ENCODE measurements at places on chromosomes 13 and 19. TPM values are rescaled to one million over a fixed set of nuclear protein-coding genes. Genes with fewer than 3 reads are reported as not detected.

GRCh38 chr13:46753137-46753536 is 43.8 kb downstream of the ESD start:
- no peak for DNase-seq

- DNase-seq, result no peak
Measured at GRCh38 chr19:33117501-33117900, 14.4 kb upstream of the WDR88 start.

GRCh38 chr13:95367309-95367843 is 66.1 kb upstream of the ABCC4 start:
- no peak for DNase-seq

DNA sequence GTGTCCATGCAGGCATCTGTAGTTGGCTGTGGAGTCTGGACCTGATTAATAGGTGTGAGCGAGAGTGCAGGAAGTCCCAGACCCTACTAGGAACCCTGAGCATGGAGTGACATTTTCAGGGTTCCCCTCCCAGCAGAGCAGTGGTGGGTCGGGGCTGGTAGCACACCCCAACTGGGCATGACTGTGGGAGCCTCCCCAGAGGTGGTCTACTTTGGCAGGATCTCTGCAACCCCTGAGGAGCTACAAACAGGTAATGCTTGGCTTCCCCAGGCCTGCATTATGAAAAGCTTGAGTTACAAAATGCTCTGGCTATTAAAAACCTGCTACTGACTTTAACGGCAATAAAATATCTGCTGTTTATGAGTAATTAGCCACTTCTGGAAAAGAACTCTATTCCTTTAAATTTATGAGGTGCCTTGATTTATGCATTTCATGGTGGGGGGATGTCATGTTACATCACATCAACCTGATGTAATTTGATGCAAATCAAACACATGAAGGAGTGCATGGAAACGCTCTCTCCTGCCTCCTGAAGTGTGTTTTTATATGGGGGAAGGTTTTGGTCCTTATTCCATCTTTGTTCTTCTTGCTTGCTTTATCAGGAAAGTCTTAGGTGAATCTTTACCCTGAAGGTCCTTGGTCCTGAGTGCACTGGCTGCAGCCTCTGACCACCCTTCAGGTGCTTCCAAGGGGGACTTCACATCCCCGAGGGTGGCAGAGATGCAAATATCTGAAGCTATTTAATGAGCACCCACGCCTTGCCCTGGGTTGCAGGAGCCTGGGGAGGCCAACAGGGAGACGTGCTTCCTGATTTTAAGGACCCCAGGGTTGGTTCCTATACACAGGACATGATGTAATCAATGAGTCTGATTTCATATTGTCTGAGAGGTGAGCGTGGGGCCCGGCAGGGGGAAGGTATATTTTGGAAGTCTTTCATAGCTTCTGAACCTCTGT is 54.0 kb downstream of the ZNF536 start:
- DNase-seq, result no peak

DNA sequence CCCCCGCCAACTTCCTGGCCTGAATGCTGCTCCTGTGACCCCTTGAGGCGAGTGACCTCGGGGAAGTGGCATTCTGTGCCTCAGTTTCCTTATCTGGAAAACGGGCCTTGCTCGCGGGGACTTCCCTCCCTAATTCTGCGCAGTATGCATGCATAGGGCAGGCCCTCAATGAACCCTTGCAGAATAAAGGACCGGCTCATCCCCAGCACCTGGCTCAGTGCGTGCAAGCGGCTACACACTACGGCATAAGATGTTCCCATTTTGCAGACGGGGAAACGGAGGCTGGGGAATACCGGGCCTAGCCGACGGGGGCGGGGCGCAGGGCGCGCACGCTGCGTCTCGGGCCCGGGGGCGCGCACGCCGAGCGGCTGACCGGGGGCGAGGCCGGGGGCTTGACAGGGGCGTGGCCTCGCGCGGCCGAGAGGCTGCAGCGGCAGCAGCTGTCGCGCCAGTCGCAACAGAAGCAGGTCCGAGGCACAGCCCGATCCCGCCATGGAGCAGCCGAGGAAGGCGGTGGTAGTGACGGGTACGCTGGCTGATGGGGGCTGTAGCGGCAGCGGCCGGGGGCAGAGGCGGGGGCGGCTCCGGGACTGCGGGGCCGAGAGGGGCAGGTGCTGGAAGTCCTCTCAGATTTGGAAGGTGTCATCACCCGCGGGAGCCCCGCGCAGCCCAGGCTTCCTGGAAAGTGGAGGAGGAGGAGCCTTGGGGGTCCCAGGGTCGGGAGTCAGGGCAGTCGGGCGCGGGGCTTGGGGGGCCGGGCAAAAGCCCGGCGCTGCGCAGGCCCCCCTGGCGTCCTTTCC is at the start of gene PGPEP1:
Gene PGPEP1, plus strand, starts transcription at position 409 of the 800 bp plus-strand sequence. Its CDS starts 84 bp downstream, at position 493.
- DNase-seq, result peak; percentile 90

GRCh38 chr19:18456974-18457373 is 19.0 kb upstream of the ISYNA1 start:
- peak; percentile 80 for DNase-seq

DNA sequence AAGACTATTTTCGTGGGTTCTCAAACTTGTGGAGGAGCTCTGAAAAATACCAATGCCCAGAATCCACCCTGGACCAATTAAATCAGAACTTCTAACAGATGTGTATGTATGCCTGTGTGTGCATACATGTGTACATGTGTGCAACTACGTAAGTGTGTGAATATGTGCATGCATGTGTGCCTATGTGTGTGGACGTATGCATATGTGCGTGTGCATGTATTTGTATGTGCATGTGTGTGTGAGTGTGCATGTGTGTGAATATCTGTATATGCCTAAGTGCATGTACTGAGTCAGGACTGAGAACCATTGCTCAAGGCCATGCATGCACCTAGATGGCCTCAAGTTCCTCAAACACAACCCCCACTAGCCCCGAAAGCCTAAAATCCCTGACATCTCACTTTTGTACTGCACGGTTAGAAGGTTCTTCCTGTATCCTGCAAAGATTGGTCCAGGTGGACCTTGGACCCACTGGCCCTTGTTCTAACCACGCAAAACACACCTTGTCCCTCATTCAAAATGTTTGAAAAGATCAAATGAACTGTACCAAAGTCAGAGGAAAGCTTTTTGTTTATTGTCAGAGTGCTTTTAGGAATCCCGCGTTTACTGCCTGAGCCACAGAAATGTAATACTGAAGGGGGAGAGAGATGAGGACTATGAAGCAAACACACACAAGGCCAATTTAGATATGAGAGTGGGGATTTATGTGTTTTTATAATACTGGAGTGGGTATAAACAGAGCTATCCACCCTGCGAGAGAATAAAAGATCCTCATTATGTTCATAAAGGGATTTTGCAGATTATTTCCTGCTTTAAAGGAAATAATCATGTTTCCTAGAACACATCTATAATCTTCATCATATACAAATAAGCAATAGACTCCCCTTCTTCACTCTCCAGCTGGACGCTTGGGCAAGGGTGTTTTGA is 39.1 kb downstream of the LATS2 start:
- DNase-seq, result no peak

DNA sequence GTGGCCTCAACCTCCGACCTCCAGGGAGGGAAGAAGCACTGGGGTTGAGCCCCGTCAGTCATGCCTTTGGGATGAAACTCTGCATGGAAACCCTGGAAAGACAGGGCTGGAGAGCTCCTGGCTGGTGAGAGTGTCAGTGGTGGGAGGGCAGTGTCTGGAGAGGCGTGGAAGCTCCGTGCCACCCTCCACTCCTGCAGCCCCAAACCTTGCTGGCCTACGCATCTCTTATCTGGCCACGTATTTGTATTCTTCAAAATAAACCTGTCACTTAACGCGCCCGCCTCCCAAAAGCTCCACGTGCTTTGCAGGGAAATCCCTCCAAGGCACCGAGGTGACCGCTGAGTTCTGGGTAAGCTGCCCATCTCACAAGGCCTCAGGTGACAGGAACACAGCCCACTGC is 84.3 kb downstream of the TEX29 start:
- DNase-seq, result no peak

DNA sequence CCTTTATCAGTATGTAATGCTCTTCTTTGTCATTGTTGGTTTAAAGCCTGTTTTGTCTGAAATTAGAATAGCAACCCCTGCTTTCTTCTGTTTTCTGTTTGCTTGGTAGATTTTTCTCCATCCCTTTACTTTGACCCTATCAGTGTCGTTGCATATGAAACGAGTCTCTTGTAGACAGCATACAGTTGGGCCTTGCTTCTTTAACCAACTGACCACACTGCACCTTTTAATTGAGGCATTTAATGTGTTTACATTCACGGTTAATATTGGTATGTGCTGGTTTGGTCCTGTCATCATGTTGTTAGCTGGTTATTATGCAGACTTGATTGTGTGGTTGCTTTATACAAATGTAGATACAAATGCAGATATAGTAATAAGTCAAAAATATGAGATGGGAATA is 71.1 kb downstream of the PDS5B start:
- no peak for DNase-seq

Gene PTH2
- not detected for total RNA-seq

Gene UGGT2
- total RNA-seq, result 94.6 TPM

Gene SGCG
- not detected for total RNA-seq

Gene CACNG8
- 4.2 TPM for total RNA-seq

Gene IGSF23
- total RNA-seq, result not detected

Gene LSR
- 2.6 TPM for total RNA-seq

Gene CLC
- total RNA-seq, result not detected
